ENCODE measurements at places on chromosomes 2 and 18.

DNA sequence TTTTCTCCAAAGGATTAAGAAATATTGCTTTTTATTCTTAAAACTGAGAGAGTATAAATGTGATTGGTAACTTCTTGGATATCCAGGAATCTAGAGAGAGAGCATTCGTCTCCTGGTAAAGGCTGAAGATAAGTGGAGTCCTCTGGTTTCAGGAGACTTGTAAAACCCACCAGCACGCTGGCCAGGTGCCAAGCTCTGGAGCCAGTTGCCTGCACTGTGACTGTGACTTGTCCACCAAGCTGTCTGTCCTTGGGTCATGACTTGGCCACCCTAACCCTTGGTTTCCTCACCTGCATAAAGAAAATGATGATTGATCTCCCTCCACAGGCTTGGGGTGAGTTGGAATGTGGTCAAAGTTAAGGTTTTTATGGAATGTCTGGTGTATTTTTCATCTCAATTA lies 185.4 kb upstream of the NCKAP5 start:
- DNase-seq, result no peak

GRCh38 chr2:224190936-224191270 lies 151.8 kb upstream of the SERPINE2 start:
- no peak for DNase-seq

GRCh38 chr2:145685383-145686050 lies 1165.6 kb upstream of the ZEB2 start:
- no peak for DNase-seq

GRCh38 chr2:150491430-150491829 lies 4.0 kb upstream of the RND3 start:
- DNase-seq, result no peak

GRCh38 chr2:20539776-20540586 lies 93.1 kb downstream of the RHOB start:
- DNase-seq, result no peak

GRCh38 chr2:68447118-68447517 lies 20.0 kb downstream of the FBXO48 start:
- DNase-seq, result no peak

DNA sequence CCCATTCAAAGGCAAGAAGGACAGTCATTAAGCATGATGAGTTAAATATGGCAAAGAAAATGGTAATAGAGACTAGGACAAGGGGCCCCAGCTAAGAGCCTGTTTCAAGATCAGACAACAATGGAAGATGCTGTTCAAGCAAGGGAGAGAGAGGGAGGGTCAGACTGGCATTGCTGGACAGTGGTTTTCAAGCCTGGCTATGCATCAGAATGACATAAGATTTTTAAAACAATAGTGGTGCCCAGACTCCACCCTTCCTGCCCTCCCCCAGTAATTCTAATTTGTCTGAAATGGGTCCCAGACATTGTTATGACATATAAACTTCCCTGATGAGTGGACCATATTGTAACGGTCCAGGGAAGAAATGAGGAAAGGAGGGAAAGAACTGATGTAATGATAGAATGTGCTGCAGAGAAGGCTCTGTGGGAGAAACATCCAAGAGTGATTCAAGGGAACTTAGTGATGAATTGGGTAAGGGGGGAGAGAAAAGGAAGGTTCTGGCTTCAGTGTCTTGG lies 112.9 kb upstream of the TRIB2 start:
- DNase-seq, result no peak

- peak; percentile 5 for DNase-seq
Measured at GRCh38 chr2:241036397-241036963, 38.1 kb downstream of the SNED1 start.

- no peak for DNase-seq
Measured at GRCh38 chr18:60675126-60675525, 302.6 kb upstream of the MC4R start.

- DNase-seq, result no peak
Measured at GRCh38 chr18:12819841-12820240, 64.2 kb downstream of the PTPN2 start.

DNA sequence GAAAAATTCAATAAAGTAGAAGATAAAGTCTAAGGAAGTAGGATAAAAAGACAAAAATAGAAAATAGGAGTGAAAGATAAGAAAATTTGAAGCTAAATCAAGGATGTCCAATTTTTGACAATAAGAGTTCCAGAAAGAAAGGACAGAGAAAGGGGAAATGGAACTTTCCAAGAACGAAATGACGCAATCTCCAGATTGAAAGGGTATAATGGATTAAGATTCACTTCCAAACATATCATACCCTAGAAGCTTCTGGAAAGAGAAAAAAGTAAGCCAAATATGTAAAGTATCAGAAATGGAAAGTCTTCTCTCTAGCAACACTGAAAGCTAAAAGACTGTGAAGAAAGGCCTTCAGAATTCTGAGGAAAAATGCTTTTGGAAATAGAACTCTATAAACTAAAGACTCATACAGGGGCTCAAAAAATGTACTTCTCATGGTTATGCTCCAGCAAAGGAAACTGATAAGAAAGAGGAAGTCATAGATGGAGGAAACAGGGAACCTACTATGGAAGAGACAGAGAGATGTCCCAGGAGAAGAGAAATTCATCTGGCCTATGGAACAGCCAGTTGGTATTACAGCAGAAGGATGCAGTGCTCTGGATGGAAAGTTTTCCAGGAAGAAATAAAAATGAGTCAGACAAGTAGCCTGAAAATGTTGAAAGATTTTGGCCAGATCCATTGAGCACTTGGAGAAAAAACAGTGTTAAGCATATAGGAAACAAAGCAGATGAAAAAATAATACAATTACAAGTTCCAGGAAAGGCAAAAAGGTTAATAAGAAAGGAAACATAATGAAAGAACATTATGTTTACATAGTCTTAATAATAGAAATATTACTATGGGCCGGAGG lies 20.1 kb downstream of the CASP8 start:
- DNase-seq, result no peak

Measured in cerebellar nuclear complex (tissue), 1 donor.